ENCODE measurements at places on chromosomes 7 and 10.

GRCh38 chr7:48894574-48894973, 29.8 kb upstream of the CDC14C start:
- DNase-seq, result no peak

DNA sequence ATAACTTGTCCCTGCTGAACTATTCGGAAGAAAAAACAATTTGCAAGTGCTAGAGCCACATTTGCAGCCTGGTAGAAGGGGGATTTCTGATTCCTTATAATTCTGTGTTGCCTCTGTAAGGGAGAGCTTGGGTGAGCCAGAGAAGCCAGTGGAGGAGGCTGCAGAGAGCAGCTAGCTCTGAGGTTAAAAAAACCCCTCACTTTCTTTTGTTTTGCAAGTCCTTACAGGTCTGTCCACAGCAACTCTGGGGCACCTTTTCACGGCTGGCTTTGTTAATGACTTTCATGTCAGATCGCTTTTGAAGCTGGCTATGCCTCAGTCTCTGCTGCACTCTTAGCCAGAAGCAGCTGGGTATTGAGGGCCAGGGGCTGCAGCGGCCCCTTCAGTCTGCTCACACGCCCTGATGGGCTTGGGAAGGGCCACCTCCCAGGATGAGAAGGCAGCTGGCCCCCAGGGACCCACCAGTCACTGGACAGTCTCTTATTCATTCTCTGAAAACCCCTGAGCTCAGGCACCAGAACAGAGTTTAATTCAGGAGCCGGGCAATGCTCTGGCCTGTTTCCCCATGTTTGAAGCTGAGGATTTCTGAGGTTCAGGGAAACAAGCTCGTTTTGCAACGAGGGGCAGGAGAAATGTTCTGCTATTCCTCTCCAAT, 30.9 kb downstream of the TRIM8 start:
- DNase-seq, result no peak

GRCh38 chr10:71675295-71675970, 44.1 kb downstream of the C10orf105 start:
- no peak for DNase-seq

DNA sequence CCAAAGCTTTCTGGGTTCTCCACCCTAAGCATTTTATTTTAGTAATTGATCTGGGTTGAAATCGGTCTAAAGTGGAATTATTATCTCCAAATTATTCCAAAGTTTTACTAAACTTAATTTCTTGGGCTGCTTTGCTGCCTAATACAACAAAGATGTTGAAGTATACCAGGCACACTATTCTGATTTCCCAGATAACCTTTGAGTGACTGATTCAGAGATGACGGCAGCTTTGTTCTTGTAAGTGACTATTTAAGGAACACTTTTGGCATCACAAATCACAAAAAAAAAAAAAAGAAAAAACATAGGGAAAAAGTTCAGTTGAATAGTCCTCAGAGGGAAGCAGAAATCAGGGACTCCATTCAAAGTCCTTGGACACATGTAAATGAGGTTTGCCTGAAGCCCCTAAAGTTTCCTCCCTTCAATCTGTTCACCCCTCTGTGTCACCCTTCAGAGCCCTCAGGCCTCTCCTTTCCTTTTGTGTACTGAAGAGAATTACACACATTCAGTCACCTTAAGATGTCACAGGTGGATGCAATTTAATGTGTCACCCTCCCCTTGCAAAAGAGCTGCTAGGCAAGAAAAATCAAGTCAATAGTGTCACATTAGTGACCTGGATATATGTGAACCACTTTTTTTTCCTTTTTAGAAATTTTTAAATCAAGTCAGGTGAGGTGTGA, 81.5 kb downstream of the RTKN2 start:
- DNase-seq, result no peak

DNA sequence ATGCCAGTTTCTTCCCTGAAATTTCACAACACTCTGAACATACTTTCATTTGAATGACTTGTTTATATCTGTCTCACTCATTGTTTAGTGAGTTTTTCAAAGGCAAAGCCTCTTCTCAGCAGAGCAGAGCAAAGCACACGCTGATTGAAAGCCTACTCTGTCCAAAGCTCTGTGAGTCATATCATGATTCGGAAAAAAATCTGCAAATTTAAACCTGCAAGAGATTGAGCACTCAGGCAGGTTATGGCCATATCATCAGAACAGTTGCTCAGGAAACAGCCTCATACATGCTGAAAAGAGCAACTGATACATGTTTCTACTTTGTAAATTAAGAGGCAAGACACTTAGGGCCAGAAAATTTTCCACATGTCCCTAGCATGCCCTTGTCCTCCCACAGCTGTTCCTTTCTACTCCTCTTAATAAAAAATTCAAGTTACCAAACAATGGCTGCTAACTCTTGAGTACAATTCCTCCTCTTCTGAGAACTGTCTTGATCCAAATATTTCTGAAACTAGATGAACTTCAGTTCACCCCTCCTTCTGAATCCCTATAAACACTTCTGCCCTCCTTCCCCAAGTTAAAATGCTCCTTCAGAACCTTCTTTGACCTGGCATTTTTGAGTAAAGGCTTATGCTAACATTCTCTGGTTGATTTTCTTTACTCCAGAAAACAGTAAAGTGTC, 140.6 kb upstream of the HPS1 start:
- DNase-seq, result peak; percentile 37

DNA sequence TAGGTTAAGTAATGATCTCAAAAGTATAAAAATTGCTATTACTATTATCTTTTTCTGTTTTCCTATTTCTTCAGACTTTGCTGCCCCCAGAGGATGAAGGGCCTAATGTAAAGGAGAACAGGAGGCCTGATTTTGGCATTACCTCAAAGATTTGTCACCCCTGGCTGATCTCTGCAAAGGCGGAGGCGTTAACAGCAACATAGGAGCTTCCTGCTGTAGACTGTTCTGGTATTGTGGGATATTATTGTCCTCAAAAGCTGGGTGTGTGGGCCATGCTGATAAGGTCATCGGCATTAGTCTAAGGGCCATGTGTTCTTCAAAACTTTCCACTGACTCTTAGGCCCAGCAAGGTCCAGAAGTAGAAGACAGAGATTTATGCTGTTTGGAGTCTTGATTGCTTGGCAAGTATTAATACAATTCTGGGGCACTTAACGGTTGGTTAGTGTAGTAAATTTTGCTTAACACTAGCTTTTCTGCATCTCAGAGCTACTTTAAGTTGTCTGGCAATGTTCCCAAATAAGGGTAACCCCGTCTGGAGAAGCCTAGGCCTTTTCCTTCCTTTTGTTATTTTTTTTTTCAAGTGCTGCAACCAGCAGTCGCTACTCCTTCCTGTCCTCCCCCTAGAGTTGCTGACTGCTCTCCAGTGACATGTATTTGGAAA, 14.0 kb upstream of the ENTPD1 start:
- DNase-seq, result peak; percentile 27

GRCh38 chr7:87933605-87933952, 472 bp upstream of the ADAM22 start:
- no peak for DNase-seq

DNA sequence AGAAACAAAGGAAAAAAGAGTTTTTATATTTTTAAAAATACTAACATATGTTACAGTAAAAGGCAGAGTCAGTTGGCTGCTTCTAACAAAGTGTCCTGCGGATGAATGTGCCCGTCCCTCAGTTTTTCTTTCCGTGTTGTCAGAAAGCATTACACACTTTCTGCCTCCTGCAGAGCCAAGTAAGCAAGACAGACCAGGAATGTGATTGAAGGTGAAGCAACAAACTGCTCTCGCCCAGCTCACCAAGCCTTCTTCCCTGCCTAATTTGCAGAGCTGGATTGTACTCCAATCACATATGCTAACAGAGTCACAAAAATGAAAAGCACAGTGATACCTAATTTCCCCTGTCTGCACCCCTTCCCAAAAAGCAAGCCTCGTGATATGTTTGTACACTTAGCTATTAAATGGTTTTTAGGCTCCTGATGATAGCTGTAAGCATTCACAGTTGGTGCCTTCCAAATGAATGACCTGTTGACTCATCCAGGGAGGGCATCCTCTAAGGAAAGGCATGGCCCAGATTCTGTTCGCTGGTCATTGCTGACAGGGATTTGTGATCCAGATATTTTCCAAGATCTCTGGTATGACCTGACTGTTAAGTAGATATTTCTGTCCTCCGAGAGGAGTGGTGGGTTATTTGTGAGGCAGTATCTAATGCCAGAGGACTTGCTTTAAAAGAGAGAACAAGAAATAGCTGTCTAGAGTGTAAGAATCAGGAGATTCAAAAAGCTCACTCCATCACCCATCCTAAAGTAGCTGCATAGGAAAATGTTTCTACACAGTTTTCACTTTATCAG, 187.3 kb upstream of the PLXDC2 start:
- no peak for DNase-seq

DNA sequence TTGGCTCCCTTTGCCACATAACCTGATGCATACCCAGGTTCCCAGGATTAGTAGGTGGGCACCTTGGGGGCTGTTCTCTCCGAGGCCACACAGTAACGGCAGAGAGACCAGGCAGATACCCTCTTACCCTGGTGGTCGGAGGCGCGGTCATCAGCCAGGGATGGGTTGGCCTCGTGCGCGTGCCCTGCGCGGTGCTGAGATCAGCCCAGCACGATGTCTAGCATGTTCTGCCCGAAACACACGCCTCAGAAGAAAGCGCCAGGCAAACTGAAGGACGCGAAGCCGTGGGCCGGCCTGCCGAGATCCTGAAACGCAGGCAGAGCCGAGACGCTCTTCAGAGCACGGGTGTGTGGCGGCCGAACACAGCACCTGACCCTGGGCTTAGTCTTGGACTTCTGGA, 34.7 kb upstream of the CFAP46 start:
- DNase-seq, result no peak

GRCh38 chr10:34374356-34375045, 440.6 kb downstream of the PARD3 start:
- no peak for DNase-seq

DNA sequence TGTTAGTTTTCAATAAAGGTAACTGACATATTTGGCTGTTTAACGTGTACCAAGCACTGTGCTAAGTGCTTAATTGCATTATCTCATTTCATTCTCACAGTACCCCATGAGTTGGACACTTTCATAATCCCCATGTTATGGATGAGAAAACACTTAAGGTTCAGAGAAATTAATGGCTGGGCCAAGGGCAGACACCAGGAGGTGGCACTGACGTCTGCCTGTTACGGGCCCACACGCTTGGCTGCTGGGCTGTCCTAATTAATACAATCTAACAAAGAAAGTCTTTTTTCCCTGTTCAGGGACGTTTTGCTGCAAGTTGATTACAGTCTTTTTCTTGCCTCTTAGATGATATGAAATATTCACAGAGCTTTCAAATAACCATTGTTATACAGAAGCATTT, 16.1 kb downstream of the DYDC2 start:
- DNase-seq, result no peak

DNA sequence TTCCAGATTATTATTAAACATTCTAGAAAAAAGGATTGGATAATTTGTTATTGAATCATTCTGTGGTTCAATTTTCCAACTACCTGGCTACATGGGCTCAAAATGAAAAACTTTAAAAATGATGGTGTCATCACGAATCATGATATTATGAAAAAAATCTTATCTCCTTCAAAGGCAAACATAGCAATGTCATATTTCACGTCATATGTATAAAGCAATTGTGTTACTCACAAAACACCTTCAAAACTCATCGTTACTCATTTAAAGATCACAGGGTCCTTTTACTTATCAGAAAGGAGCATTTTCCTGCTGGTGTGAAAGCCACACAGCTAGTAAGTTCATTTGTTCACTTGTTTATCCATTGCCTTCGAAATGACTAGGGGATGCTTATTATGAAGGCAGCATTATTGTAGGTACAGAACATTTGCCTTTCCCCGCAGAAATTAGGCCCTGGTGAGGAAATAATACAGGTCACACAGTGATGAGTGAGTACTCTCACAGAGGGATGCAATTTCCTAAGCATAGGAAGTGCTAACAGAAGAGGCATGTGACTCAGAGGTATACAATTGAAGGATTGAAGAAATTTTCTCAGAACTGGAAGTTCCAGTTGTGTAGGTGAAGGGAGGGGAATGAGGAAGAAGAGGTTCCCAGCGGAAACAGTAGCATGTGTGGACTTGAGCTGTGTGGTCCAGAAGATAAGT, 478.7 kb downstream of the INHBA start:
- DNase-seq, result no peak

DNA sequence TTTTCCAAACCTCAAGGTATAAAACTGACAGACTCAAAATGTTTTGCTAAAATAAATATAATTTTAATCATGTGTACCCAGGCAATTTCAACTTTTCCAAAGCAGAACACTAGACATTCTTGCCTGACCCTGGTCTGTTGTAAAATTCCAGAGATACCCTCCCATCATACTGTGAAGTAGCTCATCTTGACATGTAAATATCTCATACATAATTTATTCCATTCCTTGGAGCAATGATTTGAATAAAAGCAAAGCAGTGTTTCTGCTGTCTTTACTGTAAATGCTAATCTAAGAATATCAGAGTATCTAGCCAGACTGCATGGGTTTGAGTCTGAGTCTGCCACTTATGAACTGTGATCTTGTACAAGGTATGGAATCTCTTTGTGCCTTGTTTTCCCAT, 68.9 kb downstream of the TES start:
- DNase-seq, result no peak

DNA sequence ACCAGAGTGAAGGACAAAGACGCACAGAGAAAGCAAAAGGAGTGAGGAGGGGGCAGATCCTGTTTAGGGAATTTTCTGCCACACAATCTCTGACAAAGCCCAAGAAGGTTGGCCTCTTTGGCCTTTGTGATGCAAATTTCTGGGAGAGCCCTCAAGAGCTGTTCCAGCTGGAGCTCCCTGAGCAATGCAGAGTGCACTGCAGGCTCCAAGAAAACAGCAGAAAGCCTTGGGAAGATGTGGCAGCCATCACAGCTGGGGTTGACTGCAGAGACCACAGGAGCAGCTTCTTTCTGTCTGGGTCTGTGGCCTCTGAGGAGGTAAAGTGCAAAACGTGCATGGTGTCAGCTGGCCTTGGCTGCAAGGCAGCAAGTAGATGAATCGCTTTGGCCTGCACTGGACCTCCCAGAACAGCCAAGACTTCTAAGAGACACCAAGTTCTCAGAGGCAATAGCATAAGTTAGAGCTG, 200.2 kb downstream of the ELMO1 start:
- no peak for DNase-seq

- DNase-seq, result no peak
Measured at GRCh38 chr7:28060371-28060950, 120.1 kb downstream of the JAZF1 start.

DNA sequence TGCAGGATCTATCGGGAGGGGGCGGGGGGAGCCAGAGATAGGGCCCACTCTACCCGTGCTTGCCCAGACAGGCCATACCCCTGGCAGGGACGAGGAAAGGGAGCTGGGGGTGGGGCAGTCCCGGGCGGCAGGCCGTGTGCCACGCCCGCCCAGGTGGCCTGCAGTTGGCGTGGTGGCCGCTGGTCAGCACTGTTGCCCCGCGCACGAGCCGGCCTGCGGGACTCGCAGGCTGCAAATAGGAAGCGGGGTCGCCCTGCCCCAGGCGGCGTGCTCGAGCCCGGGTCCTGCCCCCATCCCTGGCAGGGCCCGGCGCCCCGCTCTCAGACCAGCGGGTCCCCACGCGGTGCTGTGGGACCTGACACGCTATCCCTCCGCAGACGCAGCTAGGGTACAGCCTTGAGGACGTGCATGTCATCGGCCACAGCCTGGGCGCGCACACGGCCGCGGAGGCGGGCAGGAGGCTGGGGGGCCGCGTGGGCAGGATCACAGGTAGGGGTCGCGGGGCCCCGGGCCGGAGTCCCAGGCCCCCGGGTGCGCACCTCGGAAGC, 6.7 kb downstream of the PNLIPRP2 start:
- DNase-seq, result no peak
